ENCODE measurements at places on chromosomes 2 and 18.

DNA sequence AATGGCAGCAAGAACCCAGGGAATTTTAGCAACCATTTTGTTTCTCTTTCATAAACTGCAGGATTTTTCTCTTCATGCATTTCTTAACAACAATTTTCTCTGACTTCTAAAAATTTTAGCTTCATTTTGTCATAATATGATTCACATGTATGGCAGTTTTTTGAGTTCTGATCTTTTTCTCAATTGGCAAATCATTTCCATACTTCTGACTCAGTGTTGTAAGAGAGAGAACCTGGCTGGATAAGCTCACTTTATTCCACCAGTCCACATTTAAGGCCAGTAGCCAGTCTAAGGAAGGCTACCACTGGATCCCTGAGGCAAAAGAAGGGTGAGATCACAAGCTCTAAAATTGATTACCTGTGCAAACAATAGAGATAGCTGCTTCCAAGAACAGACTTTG lies 42.8 kb upstream of the COL3A1 start:
- no peak for DNase-seq

GRCh38 chr2:37558623-37559022 lies 112.8 kb downstream of the CDC42EP3 start:
- DNase-seq, result no peak

DNA sequence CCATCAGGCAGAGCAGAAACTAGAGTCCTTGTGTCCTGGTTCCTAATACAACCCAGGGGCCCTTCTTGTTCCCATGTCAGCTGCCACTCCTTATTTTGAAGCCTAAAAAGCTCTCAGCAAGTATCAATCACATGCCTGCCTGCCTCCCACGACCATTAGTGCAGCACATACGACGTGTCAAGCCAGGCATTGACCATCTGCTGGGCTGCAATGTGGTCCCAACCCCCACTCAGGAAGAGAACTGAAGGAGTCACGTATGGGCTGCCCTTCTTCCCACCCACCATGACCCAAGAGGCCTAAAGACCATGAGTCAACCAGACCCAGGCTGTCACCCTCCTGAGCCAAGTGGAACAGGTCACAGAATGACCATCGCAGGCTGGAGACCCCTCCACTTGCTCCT lies 98.8 kb downstream of the KLHL29 start:
- DNase-seq, result no peak

DNA sequence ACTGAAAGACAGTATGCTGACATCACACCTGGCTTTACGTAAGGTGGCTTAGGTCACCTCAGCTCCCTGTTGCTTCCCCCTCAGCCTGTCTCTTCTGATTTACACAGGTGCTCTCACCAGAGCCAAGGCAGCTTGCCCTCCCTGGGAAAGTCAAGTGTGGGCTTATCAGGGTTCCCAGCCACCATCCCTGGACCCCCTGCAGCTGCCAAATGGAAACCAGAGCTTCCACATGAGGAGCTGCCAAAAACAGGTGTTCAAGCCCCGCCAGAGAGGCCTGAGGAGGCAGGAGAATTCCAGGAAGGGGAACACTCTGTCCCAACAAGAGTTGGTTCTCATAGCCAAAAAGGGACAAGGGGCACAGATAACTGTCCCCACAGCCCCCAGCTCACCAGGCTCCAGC lies 266.7 kb downstream of the ATAD2B start:
- DNase-seq, result no peak

DNA sequence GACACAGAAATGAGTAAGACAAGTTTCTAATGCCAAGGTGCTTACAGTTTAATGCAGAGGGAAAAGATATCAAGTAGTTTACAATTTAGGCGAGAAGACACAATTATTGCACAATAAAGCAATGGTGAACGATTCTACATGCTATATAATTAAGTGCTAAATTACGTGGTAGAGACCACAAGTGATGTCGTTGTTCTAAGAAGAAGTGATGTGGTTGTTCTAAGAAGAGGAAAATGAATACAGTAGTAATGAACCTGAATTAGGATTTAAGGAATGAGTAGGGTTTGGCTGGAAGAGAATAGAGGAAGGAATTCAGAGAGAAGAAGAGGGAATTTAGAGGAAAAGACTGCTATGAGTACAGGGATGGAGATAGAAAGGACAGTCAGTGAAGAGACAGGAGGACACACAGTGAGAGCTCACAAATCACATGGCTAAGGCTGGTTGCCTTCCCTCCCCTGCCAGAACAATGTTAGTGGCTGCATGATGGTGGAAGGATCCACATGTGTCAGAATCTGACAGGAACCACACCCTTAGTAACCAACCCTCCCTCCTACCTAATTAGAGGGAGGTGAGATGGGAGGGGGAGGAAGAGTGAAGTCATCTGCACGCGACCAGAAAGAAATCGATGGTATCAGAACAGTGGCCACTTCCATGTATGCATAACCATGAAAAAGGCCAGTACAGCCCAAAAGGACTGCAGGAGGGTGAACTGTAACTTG lies 44.7 kb downstream of the M1AP start:
- no peak for DNase-seq

All from stimulated activated CD8-positive, alpha-beta memory T cell treated with anti-CD3 and anti-CD28 coated beads, Interleukin-12 subunit alpha, Interleukin-12 subunit beta, amount 100 ng/mL, for 4 hours (primary cell).